ENCODE measurements at places on chromosomes 2 and 18.

DNA sequence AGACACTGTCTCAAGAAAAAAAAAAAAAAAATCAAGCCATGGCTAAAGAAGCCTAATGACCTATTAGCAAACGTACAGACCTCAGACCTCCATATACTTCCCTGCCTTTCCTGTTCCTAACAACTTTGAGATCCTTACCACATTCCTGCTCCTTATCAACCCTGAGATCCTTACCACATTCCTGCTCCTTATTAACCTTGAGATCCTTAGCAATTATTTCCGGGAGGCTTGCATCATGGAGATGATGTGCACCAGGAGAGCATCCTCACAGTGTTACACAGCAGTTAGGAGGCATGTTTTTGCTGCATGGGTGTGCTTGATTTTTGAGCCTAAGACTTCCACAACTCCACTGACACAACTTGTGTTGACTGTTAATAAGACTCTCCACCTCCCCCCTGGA lies 54.6 kb upstream of the RASGRP3 start:
- DNase-seq = no peak

GRCh38 chr2:40797120-40797519 lies 345.2 kb upstream of the SLC8A1 start:
- peak; percentile 63 for DNase-seq

- no peak for DNase-seq
These were observed 80.5 kb downstream of the GALNT14 start for GRCh38 chr2:31057691-31058090.

DNA sequence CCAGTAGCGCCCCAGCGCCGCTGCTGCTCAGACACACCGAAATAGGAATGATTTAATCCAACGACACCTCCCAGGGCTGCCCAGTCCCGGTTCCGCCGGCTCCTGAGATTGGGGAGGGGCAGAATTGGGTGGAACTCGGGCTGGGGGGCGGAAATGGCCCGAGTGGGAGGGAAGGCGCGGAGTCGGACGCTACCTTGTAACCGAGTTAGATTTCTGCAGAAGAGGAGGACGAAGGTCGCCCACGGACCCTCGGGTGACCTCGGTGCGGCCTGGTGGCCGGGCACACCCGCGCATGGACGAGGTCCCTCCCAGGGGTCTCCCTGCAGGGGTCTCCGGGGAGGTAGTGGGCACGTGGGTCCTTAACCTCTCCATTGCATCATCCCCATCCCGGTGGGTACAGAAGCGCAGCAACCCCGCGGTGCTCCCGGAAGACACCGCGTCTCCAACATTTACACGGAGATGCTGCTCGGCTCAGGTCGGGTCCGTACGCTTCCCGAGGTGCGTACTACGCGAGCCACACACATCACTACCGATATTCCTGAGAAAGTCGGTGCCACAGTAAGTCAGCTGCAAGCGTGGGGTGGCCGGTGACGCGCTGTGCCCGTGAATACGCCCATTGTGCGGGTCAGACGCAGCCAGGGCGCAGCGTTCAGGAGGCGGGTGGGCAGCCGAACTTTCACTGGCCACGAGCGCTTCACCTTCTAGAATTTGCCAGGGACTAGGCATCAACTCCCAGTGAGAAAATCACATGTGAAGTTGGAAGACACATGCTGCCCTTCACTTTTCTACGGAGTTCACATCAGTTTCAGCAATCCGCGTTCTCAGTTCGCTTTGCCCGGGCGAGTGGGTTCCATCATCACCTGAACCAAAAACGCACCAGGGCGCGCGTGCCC lies 3.0 kb downstream of the ZNF516 start:
- DNase-seq = no peak

GRCh38 chr2:193793914-193794313 lies 1599.2 kb upstream of the TMEFF2 start:
- DNase-seq = peak; percentile 44

- no peak for DNase-seq
These were observed 250.4 kb upstream of the SIX2 start for GRCh38 chr2:45259547-45260160.

GRCh38 chr18:3742541-3742940 lies 292.6 kb downstream of the TGIF1 start:
- DNase-seq = no peak

- DNase-seq = no peak
These were observed 33.3 kb upstream of the RMP24 start for GRCh38 chr18:35939138-35939537.

DNA sequence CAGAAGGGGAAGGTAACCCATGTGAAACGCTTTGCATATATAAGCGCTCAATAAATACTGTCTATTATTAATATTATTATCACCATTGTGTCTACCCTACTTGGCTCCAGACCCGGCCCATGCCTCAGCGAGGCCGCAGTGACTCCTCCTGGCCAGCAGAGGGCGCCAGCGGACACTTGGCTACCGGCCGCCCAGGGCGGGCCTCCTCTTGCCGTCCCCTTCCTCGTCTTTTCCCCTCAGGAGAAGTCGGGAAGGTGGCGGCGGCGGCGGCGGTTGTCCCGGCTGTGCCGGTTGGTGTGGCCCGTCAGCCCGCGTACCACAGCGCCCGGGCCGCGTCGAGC lies at the start of gene AGFG1:
Gene AGFG1 (plus strand): TSS at position 233 of the 341 bp plus-strand sequence. CDS start 266 bp downstream, outside the sequence.
- DNase-seq = peak; percentile 83

GRCh38 chr2:134583462-134583861 lies 135.3 kb downstream of the TMEM163 start:
- DNase-seq = no peak

DNA sequence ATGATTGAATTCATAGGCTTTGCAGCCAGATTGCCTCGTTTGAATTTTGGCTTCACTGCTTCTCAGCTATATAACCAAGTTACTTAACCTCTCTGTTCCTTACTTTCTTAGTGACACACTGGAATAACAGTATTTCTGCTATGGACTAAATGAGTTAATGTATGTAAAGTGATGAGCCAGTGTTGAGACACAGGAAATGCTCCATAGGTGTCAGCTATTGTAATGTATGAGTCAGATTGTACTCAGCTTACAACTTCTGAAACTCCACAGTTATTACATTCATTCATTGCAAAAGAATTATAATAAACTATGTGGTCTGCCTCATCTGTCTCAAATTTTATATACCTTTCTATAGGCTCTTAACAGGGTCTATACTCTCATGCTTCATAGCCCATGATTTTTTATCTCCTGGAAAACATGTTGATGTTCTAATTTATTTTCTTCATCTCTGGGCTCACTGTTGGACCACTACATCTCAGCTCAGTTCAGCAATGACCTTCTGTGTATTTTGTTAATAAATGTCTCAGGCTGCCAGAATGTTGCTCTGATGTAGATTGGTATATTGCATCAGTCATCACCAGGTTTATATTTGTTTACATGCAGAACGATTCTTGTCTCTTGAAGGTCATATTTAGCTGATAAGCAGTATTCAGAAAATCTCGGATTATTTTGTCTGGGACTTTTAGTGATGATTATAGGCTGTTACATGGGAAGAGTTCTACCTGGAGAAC lies 76.2 kb downstream of the MAP3K20 start:
- peak; percentile 79 for DNase-seq
